Astrocyte of the spinal cord (primary cell): ENCODE measurements at places on chromosomes 2 and 18.

DNA sequence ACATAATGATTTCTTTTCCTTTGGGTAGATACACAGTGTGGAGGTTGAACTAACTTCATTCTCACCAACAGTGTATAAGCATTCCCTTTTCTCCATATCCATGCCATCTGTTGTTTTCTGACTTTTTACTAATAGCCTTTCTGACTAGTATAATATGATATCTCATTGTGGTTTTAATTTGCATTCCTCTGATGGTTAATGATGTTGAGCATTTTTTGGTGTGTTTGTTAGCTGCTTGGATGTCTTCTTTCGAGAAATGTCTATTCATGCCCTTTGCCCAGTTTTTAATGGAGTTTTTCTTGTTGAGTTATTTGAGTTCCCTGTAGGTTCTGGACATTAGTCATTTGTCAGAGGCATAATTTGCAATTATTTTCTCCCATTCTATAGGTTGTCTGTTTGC, 59.8 kb downstream of the MARCHF4 start:
- no peak for DNase-seq

DNA sequence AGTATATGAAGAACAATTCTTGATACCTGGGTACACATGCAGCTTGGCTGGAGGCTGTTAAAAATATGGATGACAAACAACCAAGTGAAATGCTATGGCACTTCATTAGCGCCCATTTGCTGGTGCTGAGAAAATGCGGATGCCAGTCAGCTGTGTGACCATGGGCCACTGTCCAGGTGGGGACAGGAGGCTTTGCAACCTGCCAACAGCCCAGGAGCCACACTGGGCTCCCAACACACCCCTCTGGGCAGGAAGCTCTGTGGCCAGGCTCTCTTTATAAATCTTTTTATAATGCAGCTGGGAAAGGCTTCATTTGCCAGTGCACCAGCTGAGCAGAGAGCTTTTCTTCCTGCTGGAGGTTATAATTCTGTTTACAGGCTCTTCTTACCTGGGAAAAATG, 19.9 kb downstream of the RNF144A start:
- DNase-seq, result no peak

- DNase-seq, result no peak
These were observed 343.1 kb downstream of the CBLN2 start for GRCh38 chr18:72201032-72201431.

- peak; percentile 7 for DNase-seq
These were observed 346.1 kb upstream of the KYNU start for GRCh38 chr2:142531377-142531776.

- no peak for DNase-seq
These were observed 43.1 kb downstream of the HPCAL1 start for GRCh38 chr2:10345813-10346212.

GRCh38 chr2:132790207-132790785, 120.3 kb upstream of the LYPD1 start:
- no peak for DNase-seq

DNA sequence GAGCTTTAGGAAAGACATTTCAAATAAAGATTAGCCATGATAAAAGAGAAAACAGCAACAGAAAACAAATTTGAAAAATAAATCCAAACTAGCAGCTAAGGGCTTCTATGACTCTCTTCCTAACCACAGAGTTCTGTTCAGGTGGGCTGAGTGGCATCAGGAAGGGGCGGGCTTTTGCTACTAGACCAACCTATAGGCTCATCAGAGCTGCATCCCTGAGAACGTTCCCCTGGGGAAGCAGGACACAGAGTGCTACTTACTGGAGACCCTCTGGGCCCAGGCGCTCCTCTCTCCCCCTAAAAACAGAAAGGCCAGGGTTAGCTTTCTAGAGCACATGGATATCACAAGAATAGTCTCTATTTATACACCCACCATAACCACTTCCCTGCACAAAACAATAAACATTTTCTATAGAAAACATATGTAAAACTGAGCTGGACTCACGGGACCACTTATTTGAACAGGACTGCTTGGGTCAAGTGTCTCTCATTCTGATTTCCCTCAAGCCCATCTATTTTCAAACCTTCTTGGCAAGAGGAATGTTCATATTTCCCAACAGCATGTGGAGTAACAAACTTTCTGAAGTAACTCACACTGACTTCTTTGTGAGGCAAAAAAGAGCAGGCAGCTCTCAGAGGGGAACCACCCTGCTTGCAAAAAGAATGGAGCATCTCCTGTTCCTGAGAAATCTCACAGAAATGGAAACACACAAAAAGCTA, 78.9 kb upstream of the LMAN1 start:
- DNase-seq, result no peak

DNA sequence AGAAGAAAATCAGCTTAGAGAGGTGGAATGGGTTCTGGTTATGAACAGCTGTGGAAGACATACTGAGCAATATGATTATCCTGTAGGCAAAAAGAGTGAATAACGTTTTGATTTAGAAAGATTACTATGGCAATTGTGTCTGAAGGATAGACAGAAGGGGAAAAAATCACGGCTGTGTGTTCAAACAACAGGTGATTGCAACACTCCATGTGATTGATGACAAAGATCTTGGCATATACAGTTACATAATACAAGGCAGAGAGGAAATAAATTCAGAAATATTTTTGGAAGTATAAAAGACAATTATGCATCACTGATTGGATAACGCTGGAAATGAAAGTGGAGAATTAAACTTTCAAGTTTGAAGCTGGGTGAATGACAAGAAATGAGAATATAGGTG, 58.5 kb upstream of the KCNJ3 start:
- no peak for DNase-seq

DNA sequence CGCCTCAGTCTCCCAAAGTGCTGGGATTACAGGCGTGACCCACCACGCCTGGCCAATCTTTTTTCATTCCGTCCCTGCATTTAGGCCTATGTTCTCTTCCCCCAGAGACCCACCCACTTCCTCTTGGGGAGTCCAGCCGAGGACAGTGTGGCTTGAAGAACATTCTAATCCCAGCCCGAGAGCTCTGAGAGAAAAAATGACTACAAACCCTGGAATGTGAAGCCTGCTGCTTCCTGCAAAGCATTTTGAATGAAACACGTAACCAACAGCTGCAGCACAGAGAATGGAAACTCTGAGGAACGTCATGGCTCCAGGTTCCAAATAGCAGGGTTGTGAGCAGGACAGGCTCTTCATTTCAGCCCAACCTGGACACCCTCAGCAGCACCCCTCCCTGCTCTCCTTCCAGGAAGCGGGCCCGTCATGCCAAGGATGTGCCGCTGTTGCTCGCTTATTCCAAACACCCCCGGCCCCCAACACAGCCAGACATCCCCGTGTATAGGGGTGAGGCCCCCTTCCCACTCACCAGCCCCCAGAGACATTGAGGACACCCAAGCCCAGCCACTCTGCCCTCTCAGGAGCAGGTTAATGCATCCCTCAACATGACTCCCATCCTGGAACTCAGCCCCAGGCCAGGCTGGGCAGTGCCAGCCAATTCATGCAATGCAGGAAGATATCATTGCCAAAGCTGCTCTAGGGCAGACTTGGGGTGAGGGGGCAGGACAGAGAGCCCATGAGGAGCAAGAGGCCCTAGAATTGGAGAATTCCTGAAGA, 139.8 kb downstream of the ZFP36L2 start:
- DNase-seq, result peak; percentile 100

GRCh38 chr2:176079285-176079830, 4.4 kb downstream of the EVX2 start:
- DNase-seq, result no peak

GRCh38 chr2:128464456-128464855, 145.8 kb upstream of the HS6ST1 start:
- no peak for DNase-seq

DNA sequence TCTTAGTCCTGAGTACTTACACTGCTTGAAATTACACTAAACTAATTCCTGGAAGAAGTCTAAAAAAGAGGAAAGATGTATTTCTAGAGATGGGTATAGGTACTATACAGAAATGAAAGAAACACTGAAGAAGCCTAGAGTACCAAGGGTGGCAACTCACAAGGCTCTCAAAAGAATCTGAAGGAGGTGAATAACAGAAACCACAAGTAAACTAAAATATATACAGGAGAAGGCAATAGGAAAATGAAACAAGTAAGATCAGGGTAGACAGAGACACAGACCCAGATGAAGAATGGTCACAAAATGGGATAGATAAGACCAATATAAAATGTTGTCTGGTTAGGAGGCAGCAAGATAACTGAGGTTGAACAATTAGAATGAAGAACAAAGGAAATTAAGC, 59.9 kb downstream of the USP37 start:
- no peak for DNase-seq

DNA sequence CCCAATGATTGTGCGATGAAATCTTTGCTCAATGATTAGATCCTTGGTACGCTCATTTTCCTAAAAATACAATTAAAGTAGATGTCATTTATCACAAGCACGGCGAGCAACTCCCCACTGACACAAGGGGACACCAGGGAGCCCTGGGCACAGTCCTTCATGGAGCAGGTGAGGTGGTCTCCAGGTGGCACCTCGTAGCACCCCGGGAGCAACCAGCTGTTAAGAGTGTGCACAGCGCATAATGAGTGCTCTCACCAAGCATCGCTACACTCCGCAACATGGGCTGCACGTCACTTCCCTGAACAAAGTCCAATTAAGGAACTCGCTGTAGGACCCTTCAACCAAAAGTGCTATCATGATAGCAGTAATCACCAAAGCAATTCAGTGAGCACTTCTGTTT, 59.8 kb downstream of the ANO7 start:
- no peak for DNase-seq

GRCh38 chr18:79749251-79750191, 48.2 kb upstream of the KCNG2 start:
- no peak for DNase-seq

- DNase-seq, result no peak
These were observed 181.9 kb downstream of the CCDC102B start for GRCh38 chr18:68979737-68980136.

- no peak for DNase-seq
These were observed 166.0 kb upstream of the FAM98A start for GRCh38 chr2:33765122-33765521.

GRCh38 chr2:113891265-113891959, 1.5 kb downstream of the ACTR3 start:
- peak; percentile 32 for DNase-seq

- no peak for DNase-seq
These were observed 637.2 kb downstream of the DCDC2C start for GRCh38 chr2:4340536-4340935.

DNA sequence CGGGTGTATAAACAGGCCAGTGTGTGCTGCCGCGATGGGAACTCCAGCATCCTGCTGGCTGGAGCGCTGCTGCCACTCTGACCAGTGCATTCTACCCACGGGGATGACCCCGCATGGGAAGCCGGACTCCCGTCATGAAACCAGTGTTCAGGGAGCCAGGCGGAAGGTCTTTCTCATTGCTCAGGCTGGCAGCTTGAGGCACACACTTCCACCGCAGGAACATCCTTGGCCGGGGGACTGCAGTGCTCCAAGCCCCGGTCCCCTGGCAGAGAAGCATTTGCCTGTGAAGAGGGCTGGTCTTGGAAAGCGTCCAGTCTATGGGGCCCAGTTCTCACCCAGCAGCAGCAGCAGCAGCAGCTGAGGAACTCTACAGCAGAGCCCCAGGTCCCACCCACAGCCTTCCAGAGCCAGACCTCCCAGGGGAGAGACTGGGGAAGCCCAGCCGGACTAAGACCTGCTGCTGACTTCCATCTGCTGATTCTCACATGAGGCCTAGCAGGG, 235.9 kb downstream of the KLHL29 start:
- peak; percentile 30 for DNase-seq

DNA sequence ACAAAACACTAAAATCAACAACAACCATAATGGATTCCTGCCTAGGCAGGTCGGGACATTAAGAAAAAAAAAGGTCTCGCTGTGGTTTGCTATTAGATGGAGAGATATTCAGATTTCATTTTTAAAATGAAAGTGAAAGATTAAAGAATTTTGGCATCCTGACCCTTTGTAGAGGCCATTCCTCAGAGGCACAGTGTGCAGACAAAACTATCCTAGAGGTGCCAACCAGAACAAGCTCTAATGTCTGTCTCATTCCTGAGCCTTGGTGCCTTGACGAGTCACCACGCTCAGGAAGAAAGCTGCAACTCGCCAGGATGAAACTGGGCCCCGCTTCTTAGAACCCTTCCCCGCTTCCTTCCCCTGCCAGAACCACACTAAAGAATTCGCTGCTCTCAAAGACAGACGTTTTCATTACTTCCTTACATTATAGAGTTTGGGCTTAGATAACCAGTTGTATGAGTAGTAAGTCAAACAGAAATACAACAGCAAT, 156.0 kb downstream of the TGIF1 start:
- DNase-seq, result peak; percentile 68

DNA sequence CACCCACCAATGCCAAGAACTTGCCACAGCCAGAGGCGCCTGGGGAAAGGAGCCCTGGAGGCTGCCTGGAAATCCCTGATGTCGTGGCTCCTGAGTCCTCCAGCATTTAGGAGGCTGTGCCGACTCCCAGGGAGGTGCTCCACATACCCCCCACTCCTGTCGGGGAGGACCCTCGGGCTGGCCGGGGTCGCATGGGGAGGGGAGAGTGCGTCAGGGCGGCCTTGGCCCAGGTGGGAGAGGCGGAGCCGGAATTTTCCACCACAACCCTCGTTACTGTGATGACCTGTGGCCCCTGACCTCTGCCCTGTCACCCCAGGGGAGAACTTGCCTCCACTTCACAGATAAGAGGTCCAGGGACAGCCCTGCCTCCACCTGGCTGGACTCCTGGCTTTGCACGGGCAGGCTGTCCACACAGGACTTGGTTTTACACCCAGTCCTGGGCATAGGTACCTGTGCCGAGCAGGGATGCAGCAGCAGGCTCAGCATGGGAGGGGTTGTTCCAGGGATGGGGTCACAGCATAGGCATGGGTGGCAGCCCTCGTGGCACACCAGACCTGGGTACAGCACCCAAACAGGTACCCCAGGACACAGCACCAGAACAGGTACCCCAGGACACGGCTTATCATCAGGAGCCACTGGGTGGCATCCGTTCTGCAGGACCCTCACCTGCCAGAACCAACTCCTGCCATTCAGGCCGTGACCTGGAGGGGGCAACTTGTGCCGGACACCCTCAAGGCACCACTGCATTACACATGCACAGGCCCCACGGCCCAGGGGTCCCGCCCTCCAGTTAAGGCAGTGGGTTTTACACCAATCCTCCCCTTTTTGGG, 12.3 kb upstream of the AGXT start:
- DNase-seq, result no peak

DNA sequence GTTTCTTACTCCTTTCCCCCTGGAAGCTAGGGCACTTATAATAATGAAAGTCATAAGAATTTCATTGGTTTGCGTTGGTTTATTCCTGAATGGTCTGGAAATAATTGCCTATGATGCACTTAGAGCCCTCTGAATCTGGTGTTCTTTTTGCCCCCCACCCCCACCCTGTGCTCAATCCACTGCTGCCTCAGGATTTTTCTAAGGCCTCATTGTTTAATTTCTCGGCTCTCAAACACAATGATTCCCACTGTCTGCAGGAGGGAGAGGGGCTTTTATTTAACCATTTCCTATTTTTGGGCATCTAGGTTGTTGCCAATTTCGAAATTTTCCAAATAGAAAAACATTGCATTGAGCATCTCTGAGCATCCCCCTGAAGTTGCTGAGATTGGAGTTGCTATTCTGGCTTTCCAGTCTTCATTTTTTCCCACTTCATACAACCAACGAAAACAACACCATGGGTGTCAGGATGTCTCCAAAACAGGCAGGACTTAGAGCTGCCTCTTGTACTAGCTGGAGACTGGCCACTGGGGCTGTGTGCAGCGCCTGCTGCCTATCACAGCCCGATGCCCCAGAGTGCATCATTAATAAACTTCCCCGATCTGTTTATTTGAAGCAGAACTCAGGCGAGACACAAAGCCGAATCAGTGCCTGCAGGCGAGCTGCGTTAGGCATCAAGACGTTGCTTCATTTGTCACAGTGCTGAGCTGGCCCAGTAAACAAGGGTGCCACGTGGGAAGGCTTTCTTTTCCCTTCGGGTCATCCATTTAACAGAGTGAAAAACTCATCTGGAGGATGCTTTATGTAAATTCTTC, 1.8 kb upstream of the PCARE start:
- no peak for DNase-seq
